Liver (tissue), 10 donors: ENCODE measurements at places on chromosomes 1 and 21. TPM values are rescaled to one million over a fixed set of nuclear protein-coding genes. Genes with fewer than 3 reads are reported as not detected.

Gene HAO2
- polyA plus RNA-seq: 236 TPM

Gene LCE1E
- polyA plus RNA-seq: not detected

Gene FMO1
- 0.90 TPM for polyA plus RNA-seq

Gene GNG12
- polyA plus RNA-seq: 15.4 TPM

Gene F3
- 1.6 TPM for polyA plus RNA-seq

Gene IL10
- polyA plus RNA-seq: 0.54 TPM

Gene MEX3A
- 0.56 TPM for polyA plus RNA-seq
